Frontal cortex (tissue), 4 donors: ENCODE measurements at places on chromosomes 6 and 20.
A peak's percentile ranks its signal among the peaks of the same experiment; 100 is the strongest.

DNA sequence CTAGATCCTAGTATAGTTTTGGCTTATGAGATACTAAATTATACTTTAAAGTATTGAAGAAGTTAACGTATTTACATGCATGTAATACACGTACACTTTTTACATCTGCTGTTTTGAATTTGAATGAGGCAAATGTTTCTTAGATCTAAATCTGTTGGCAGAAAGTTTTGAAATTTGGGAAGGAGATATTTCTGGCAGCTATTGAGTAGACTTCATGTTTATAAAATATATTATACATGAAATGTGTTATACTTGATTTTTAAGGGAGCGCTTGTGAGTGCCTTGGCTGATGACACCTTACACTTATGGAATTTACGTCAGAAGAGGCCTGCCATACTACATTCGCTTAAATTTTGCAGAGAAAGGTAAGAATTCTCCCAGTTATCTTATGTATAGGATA, 34.7 kb downstream of the STXBP5 start:
- no peak for DNase-seq

DNA sequence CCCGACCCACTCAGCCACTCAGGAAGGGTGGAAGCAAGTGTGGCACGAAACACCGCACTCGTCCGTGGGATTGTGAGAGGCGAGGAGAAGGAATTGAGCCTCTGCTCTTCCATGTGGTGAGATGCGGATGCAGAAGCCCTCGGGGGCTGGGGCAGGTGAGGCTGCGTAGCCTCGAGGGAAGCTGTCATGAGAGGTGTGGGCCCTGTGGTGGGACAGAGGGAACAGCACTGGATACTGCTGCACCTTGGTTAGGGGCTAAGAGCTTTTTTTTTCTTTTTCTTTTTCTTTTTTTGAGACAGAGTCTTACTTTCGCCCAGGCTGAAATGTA, 86.5 kb downstream of the PTPN1 start:
- DNase-seq = no peak

DNA sequence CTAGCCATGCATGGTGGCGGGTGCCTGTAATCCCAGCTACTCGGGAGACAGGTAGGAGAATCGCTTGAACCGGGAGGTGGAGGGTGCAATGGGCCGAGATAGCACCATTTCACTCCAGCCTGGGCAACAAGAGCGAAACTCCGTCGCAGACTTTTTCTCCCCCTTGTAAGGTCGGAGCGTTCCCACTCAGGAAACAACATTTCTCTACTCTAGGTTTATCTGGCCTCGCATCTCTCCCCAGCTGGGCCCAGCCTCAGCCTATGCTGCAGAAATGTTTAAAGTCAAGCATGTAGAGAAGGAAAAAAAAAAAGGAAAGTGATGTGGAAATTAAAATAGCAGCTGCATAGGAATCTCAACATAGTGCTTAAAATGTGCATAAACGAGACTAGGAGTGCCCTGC, 172.3 kb downstream of the TRIM27 start:
- no peak for DNase-seq

DNA sequence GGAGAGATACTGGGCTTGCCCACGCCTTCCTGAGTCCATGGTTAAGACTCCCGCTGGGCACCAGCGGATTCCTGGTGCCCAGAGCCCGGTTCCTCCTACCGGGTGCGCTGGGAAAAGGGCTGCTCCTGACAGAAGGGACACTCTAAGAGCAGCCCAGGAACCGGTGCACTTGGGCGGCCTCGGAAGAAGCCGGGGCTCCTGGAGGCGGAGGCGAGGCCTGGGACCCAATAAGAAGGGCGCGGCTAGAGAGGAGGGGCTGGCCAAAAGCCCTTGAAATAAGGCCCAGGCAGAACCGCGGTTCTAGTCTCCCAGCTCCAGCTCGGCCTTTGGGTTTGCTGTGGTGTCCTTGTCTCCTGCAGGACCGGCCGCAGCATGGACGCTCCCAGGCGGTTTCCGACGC, at the start of gene KHDC3L:
Gene KHDC3L, plus strand, starts transcription at position 301 of the 400 bp plus-strand sequence. Its CDS starts 72 bp downstream, at position 373.
- DNase-seq = no peak

GRCh38 chr6:113909224-113909856, 52.2 kb downstream of the MARCKS start:
- DNase-seq = peak; percentile 54

- DNase-seq = no peak
Observed at GRCh38 chr6:99066044-99066443, 118.3 kb upstream of the FBXL4 start.

DNA sequence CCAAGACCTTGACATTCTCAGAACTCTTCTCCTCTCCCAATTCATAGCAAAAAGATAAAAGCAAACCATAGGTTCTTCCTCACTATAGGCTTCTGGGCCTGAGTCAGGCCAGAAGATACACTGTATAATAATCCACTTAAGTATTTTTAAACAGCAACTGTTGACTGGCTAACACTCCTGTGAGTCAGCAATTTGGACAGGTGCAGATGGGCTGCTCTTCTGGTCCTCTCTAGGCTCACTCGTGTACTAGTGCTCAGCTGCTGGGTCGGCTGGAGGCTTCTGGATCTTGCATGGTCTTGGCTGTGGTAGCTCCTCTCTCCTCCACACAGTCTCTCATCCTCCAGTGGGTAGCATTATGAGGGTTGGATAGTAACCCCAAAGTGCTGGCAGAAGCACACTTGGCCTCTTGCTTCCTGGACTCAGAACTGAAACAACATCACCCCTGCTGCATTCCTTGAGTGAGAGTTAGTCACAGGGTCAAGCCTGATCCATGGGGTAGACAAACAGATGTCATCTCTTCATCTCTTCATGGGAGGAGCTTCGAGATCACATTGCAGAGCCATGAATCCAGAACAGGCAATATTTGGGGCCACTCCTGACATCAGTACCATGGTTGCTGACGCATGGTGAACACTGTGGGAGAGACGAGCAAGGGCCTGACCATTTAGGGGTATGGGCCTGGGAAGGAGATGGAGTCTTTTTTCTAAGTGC, 86.9 kb downstream of the C6orf118 start:
- DNase-seq = no peak

GRCh38 chr20:1505361-1505760, 14.1 kb upstream of the SIRPB2 start:
- no peak for DNase-seq

DNA sequence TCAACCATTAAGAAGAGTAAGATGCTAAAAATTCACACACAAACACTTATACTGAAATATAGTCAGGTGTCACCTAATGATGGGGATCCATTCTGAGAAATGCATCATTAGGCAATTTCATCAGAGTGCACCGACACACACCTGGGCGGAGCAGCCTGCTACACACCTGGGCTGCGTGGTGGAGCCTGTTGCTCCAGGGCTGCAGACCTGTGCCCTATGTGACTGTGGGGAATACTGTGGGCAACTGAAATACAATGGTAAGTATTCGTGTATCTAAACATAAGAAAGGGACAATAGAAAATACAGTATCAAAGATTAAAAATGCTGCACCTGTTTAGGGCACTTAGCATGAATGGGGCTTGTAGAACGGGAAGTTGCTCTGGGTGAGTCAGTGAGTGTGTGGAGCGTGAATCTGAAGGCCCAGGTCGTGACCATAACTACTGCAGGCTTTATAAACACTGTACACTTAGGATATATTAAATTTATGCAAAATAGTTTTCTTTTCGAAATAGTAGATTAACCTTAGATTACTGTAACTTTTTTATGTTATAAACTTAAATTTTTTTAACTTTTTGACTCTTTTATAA, 124.4 kb upstream of the AFDN start:
- DNase-seq = no peak

DNA sequence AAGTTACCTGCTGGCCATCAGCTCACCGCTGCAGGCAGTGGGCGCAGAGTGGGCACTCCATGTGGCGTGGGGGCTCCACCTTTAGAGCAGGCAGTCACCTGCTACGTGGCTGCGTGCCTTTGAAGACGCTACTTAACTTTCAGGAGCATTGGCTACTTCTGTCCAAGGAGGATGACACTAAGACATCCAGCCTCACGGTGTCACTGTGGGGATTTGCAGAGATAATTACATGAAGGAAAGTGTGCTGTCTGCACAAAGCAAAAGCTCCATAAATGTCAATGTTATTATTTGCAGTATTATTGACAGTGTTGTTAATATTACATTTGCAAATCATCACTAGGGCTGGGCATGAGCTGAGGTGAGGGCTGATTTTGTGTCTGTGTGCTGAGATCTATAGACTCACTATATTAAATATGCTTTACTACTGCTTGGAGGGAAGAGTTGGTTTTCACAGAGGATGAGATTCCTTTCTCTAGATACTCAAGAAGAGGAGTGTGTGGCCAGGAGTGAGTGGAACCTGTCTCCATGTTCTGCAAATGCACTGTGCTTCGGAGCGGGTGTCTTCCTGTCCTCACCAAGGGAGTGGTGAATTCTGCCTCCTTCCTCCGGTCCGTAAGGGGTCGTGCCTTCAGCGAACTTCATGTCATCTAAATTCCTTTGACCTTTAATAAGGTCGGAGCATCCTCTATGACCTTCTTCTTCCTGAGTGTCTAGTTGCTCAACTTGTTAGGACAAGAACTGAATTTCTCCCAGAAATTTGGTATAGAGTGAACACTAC, 165.8 kb upstream of the SYNDIG1 start:
- DNase-seq = no peak

DNA sequence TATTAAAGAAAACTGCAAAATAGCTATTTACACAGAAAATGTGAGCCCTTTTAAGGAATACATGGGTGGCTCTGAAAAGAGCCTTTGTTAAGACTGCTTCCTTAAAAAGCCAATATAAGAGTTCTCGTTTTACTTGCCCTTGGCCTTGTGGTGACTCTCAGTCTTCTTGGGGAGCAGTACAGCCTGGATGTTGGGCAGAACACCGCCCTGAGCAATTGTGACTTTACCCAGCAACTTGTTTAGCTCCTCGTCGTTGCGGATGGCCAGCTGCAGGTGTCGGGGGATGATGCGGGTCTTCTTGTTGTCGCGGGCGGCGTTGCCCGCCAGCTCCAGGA, 111.5 kb downstream of the HFE start:
- no peak for DNase-seq

GRCh38 chr6:195861-196360, 96.4 kb upstream of the DUSP22 start:
- DNase-seq = peak; percentile 24

DNA sequence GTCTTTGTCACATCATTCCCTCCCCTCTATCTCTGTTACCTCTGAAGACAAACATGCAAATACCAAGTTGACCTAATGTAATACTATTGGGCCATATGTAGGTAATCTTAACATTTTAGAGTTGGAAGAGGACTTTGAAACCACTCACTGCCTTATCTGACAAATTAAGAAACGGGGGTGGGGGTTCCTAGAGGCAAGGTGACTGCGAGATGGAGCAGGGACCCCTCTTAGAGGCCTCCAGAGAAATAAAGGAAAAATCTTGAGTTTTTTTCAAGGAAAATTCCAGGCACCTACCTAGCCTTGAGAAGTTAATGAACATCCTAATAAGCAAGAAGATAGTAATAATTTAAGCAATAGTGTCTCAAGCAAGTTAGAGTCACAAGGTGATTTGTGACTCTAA, 270.8 kb downstream of the CD83 start:
- no peak for DNase-seq
